ENCODE measurements at places on chromosomes 11 and 22.
A peak's percentile ranks its signal among the peaks of the same experiment; 100 is the strongest.

DNA sequence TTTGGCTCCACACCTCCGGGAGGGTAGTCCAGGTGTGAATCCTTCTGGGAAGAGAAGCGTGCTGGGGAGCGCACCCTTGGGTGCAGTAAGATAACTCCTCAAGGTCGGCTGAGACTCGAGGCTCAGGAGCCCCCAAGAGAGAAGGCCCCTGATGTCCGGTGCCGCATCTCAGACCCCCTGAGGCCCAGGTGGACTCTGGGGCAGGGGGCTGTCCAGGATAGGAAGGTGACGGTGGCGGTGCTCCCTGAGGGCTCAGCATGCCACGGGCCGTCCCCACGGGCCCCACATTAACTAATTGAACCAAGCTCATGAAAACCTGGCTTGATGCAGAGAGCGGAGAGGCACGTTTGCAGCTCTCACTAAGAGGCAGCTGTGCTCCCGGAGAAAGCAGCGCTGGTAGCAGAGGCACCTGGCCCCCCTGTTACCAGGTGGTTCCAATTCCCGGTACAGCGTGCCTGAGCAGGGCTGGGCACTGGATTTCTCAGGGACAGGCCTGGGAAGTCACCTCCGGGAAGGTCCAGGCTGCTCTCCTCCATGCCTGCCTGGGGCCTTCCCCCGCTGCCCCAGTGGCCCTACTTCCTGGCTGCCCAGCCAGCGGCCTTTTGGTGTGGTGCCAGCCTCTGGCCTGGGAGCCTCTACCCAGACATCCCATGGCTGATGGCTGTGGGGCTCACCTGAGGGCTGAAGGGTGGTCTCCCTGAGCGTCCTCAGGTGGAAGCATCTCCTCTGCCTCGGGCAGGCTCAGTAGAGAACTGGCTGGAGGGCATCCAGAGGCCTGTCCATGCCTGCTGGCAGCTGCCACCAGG lies 1.1 kb downstream of the KCNQ1 start:
- no peak for DNase-seq

DNA sequence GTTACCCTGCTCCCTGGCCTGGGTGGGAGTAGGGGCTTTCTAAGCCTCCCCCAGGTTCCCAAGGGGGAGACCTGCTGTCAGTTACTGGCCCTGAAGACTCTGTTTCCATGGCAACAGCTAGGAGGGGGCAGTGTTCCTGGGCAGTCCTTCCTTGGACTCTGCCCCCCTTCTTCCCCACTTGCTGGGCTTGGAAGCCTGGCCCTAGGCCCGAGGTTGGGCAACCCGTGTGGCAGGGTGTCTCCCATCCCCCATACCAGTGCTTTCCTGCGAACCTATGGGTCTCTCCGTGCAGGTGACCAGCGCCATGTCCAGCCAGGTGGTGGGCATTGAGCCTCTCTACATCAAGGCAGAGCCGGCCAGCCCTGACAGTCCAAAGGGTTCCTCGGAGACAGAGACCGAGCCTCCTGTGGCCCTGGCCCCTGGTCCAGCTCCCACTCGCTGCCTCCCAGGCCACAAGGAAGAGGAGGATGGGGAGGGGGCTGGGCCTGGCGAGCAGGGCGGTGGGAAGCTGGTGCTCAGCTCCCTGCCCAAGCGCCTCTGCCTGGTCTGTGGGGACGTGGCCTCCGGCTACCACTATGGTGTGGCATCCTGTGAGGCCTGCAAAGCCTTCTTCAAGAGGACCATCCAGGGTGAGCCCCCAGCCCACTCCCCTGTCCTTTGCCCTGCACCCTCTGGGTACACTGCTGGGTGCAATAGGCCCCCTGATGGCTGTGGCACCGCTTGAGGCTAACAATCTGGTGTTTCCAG lies 1.7 kb downstream of the ESRRA start:
- no peak for DNase-seq

DNA sequence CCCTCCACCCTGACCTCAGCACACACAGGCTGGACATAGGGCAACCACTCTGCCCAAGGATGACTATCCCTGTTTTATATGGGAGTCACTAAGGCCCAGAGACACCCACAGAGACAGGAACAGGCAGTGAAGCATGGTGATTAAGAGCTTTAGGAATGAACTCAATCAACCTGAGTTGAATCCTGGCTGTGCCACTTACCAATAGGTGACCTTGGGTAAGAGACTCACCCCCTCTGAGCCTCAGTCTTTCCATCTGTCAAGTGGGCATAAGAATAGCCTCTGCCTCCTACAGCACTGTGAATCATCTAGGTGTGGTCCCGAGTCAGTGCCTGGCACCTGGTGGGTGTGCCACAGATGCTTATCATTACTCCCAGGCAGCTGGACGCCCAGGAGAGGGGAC lies 6.8 kb downstream of the CRYBB1 start:
- no peak for DNase-seq

- peak; percentile 81 for DNase-seq
These were observed 2.7 kb downstream of the NEAT1 start for GRCh38 chr11:65425105-65425970.

DNA sequence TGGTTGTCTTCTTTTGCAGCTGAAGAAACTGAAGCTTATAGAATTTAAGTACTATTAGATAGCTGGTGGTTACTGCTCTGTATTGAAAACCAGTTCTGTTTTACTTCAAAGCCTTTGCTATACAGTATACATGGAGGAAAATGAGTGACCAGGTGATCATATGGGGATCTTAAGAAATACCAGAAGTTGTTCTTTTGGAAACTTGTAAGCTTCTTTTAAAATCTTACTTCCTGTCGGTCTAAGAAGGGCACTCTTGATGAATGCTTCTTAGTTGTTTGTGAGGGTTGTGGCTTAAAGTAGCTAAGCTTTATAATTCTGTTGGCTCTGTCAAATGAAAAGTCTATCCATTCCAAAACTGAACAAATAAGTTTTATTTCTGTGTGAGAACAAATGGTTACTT lies 55.2 kb downstream of the PDE3B start:
- no peak for DNase-seq

GRCh38 chr22:42198226-42198625 lies 67.6 kb upstream of the CYP2D6 start:
- DNase-seq: no peak

GRCh38 chr22:20792966-20793728 lies 19.2 kb downstream of the SERPIND1 start:
- no peak for DNase-seq

GRCh38 chr11:65870706-65871681 lies 1.6 kb downstream of the EFEMP2 start:
- no peak for DNase-seq

- DNase-seq: no peak
These were observed 897 bp downstream of the MAP6 start for GRCh38 chr11:75667831-75668450.

- DNase-seq: no peak
These were observed 53.3 kb upstream of the CLDN5 start for GRCh38 chr22:19577422-19577966.

GRCh38 chr11:75823415-75823814 lies 8.4 kb downstream of the UVRAG start:
- DNase-seq: no peak

DNA sequence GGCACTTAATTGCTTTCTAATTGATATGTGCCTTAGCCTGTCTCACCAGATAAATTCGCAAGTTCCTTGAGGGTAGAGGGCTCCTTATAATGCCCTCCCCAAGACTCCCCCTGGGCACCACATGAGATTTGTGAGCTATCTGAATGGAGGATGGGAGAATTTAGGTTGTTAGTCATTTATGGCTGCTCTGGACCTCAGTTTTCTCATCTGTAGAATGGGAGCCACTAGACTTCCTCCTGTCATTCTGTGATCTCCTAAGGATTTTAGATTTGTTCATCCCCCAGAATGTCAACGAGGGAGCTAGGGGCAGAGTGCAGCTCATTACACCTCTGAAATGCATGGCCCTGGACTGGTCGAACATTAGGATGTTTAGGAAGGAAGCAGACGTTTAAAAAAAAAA lies 294.6 kb downstream of the MIAT start:
- no peak for DNase-seq

GRCh38 chr11:84930863-84931262 lies 696.3 kb downstream of the DLG2 start:
- no peak for DNase-seq

GRCh38 chr11:3036419-3036818 lies 20.8 kb downstream of the CARS1 start:
- DNase-seq: no peak

GRCh38 chr22:18994701-18995326 lies 58.7 kb upstream of the PRODH start:
- no peak for DNase-seq

GRCh38 chr11:34302046-34302921 lies 55.5 kb downstream of the ABTB2 start:
- no peak for DNase-seq

DNA sequence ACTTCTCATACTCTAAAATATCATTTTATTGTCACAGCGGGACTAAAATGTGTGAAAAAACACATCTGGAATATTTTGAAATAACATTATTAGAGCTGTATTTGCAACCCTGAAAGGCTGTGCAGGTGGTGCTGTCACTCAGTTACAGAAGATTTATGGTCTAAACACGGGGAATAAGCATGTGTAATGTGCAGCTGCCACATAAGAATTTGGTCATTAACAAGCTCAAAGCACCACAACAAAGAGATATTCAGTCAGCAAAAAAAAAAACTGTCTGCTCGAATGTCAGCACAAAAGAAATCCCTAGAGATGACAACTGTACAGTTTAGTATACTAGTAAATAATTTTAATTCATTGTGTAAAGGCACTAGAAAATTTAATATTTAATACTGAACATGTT lies 31.3 kb downstream of the TMEM123 start:
- DNase-seq: no peak

- DNase-seq: peak; percentile 2
These were observed 1.5 kb downstream of the CHEK1 start for GRCh38 chr11:125626288-125626950.

- no peak for DNase-seq
These were observed 325.9 kb downstream of the MIAT start for GRCh38 chr22:26983311-26983710.

GRCh38 chr22:17436382-17436980 lies 67.2 kb downstream of the CECR2 start:
- DNase-seq: no peak

- no peak for DNase-seq
These were observed 17.8 kb upstream of the ST14 start for GRCh38 chr11:130141561-130142341.

- DNase-seq: no peak
These were observed 10.8 kb downstream of the PPFIBP2 start for GRCh38 chr11:7524462-7525235.

DNA sequence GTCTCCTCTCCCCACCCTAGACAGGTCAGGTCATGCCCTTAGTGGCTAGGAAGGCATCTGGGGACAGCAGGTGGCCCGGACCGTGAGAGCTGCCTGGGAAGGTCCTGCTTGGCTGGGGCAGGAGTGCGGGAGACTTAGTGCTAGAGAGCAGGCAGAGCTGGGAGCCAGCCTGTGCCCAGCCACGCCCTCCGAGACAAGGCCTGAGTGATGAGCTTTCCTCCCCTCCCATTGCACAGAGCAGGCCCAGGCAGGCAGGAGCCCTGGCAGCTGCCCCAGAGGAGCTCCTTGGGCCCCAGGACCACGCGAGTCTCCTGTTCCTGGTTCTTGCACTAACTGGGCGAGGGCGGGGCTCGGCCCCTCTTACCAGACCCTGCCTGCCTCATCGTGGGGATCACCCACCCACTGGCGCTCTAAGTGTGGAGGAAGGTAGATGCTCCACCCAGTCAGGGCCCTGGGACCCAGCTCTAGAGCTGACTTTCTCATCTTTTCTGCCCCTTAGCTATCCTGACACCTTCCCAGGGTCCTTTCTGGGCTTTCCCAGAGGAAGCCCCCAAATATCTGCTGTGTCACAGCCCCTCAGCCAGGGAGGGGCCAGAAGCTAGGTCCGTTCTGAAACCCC lies 44.9 kb downstream of the MACROD1 start:
- DNase-seq: no peak

DNA sequence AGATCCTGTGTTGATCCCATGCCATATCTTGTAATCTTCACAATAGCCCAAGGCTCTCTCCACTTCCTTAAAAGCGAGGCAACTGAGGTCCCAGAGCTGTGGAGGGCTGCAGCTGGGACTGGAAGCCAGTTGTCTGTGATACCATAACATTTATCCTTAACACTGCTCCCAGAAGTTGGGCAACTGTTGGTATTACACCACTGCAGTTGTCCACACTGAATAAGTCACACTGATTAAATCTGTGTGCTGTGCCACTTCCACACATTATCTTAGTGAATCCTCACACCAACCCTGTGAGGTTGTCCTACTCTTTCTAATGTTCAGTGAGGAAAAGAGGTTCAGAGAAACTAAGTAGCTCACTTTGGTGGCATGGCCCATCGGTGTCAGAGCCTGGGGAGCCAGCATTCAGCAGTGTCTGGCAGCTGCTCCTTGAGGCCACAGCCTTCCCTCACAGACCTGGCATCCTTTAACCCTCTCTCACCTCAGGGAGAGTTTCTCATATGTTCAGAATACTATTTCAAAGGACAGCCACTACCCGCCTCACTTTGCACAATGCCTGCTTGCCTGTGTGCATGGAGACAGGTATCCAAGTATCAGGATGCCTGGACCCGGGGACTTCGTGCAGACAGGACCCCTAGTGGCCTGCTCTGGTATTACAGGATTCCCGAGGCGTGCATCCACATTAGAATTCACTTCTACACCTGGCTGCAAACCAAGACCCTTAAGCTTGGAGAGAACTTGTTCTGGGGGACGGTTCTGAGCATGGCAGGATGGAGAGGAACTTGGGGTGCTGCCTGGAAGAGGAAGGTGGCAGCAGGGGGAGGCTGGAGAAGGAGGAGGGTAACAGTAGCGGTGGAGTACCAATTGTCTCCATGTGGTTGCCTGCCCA lies 221.9 kb upstream of the TBCEL start:
- DNase-seq: peak; percentile 31

DNA sequence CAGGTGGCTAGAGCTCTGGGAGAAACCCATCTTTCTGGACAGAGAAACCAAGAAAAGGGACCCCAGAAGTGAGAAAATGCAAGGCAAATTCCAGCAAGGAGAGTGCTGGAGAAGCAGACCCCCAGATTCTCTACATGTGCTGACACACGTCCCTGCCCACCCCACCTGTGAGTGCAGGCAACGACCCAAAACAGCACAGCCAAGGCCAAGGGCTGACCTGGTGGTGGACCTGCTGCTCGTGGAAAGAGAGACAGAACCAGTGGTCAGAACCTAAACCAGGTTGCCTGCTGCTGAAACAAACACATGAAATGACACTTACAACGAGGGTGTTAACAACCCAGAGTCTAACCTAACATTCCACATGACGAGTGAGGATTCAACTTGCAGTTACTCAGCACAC lies 24.6 kb downstream of the TRMU start:
- DNase-seq: no peak

- no peak for DNase-seq
These were observed 230.9 kb upstream of the SESN3 start for GRCh38 chr11:95461858-95462257.

DNA sequence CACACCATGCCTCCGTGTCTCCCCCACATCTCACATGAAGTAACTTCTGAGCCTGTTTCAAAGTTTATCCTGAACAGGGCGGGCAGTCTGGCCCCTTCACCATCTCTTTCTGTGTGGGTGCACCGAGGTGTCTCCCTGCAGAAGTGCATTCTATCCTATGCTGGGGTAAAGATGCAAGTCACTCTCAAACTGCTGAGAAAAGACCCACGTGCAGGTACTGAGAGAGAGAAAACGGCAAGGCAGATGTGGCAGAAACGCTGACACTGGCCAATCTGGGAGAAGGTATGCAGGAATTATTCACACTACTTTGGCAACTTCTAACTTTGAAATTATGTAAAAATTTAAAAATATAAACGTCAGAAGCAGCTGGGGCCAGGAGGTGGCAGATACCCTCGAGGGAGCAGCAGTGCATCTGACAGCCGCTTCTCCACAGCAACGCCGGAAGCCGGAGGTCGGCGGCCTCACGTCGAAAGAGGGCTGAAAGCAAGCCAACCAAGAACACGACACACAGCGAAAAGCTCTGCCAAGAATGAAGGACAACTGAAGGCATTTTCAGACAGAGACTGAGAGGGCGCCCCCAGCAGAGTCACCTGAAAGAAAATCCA lies 34.2 kb upstream of the MOB2 start:
- DNase-seq: no peak
